ENCODE measurements at places on chromosomes 16 and 17. TPM values are rescaled to one million over a fixed set of nuclear protein-coding genes. Genes with fewer than 3 reads are reported as not detected.

The PRAC2 gene
- not detected for total RNA-seq

The RNF213 gene
- total RNA-seq: 57.0 TPM

The AANAT gene
- not detected for total RNA-seq

The PERCC1 gene
- 0.83 TPM for total RNA-seq

The IL34 gene
- total RNA-seq: not detected

The DNAJA2 gene
- total RNA-seq: 73.5 TPM

The CCL1 gene
- not detected for total RNA-seq

The C1QTNF8 gene
- total RNA-seq: not detected

The ZNF594 gene
- total RNA-seq: 8.9 TPM

The RPGRIP1L gene
- total RNA-seq: 21.4 TPM

The CTRB2 gene
- total RNA-seq: not detected

The TBC1D16 gene
- total RNA-seq: 71.9 TPM

The OR3A2 gene
- total RNA-seq: not detected

GRCh38 chr16:54509456-54509855, 222.9 kb upstream of the IRX3 start:
- no peak for DNase-seq

DNA sequence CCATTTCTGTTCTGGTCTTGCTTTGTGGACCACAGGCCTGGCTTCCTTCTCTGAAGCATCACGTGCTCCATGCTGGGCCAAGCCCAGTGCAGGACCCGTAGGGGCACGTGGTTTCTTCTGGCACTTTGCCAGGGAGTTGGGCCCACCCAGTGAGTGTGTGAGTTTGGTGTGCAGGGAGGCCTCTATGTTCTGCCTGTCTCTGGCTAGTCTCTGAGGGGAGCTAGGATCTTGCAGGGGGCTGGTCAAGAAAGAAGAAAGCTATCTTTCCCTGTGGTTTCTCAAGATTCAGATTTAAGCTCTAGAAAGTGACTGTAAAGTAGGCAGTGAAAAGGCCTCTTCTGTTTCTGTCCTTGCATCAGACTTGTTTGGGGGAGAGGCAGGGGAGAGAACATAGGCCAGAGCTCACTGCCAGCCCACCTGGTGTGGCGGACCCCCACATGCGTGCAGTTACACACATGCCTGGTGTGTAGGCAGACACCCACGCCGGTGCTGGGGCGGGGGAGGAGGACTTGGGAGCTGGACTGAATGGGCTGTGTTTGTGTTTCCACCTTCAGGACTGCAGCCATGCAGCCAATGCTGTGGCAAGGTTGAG, 11.8 kb downstream of the LASP1 start:
- DNase-seq: peak; percentile 85

GRCh38 chr17:59807892-59808509, 84.7 kb downstream of the TUBD1 start:
- no peak for DNase-seq

- no peak for DNase-seq
Measured at GRCh38 chr16:819336-820043, 19.0 kb upstream of the GNG13 start.

DNA sequence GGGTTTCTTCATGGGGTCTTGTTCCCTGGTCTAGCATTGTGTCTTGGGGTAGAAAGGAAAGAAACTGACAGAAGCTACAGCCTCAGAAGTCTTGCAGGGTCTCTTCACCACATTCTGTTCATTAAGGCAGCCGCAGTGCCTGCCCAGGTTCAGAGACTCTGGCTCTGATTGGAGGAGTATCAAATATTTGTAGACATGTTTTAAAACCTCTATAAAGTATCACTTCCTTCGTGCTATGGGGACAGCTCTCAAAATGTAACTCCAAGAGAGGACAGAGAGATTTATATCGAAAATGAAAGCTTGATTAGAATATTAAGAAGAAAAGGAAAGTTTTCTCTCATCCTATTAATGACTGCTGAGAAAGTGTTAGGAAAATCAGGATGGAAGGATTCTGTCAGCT, 107.0 kb upstream of the CACNG3 start:
- no peak for DNase-seq

DNA sequence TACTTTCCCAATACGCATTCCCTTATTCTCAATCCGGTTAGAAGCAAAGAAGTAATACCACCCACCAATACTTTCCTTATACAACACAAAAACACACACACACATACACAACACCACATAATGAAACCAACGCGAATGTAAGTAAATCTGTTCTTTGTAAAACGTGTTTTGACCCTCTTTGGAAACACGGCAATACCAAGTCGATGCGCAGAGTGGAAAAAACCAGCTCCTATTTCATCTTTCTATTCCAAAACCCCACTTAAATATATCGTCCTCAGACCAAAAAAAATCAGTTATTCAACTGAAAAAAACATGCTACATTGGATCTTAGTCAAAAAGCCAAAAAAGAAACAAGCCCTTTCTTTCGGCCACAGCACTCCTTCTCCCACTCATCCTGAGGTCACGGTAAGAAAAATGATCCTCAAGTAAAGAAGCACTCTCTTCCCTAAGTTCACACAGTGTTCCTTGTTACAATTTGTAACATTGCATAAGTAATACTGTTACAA, 31.0 kb upstream of the ARL4D start:
- DNase-seq: no peak

GRCh38 chr17:71423871-71424546, 696.8 kb upstream of the SOX9 start:
- no peak for DNase-seq

- DNase-seq: no peak
Measured at GRCh38 chr17:17728550-17729251, 47.4 kb downstream of the RAI1 start.

- DNase-seq: no peak
Measured at GRCh38 chr17:67555855-67556254, 161.9 kb upstream of the NOL11 start.

GRCh38 chr16:2779151-2779920, 2.3 kb upstream of the ELOB start:
- DNase-seq: no peak

DNA sequence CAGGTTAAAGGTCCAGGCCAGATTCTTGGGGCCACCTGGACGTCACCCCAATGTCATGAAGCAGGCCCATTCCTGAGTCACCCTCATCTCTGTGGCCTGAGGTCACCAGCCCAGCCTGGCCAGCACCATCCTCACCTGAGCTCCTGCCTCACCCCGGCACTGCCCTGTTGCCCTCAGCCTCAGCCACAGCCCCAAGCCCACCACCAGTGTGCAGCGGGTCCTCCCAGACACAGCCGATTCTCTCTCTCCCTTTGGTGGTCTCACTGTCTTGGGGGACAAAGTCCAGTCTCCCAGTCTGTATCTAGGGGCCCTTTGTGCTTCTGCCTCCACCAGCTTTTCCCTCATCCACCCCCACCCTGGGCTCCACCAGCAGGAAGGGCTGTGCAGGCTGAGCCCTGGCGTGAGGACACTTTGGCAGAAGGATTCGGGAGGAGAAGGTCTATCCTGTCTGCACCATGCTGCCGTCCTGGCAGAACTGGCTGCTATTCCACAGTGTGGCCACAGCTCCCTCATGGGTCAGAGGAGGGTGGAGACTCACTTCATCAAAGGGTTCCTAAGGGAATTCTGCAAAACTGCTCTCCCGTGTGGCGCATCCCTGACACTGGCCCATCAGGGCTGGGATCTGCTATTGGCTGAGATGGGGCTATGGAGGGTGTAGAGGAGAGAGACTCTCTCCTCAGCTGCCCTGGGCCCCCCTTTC, 64.3 kb downstream of the PRMT7 start:
- DNase-seq: no peak

DNA sequence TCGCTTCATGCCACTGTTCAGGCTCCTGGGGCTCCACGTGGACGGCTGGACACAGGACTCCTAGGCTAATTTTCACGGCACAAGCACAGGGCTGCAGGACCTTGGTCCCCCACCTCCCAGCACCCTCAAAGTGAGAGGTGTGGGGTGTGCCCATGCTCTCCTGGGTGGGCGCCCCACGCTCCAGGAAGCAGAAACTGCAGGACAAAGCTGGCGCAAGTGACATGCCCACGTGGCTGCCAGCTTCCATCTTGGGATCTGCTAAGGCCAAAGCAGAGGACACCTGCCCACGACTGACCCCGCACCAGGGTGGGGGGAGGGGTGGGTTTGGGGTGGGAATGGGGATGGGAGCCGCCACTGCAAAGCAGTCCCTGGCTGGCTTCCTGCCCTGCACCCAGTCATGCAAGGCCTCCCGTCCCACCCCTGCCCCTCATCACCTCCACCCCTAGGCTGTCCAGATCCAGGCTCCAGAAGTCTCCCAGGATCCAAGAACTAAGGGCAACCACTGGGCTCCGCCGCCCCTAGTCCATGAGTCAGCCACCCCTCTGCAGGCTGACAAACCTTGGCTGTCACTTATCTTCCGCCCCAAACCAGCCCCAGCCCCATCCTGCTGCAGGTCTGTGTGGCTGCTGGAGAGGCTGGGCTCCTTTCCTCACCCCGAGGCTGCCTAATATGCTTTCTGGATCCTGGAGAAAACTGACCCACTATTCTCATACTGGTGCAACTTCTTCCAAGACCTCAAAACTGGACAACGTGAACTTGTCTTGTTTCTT, 11.1 kb downstream of the USP6 start:
- DNase-seq: peak; percentile 49

- DNase-seq: no peak
Measured at GRCh38 chr16:66740533-66740932, 10.9 kb downstream of the DYNC1LI2 start.

DNA sequence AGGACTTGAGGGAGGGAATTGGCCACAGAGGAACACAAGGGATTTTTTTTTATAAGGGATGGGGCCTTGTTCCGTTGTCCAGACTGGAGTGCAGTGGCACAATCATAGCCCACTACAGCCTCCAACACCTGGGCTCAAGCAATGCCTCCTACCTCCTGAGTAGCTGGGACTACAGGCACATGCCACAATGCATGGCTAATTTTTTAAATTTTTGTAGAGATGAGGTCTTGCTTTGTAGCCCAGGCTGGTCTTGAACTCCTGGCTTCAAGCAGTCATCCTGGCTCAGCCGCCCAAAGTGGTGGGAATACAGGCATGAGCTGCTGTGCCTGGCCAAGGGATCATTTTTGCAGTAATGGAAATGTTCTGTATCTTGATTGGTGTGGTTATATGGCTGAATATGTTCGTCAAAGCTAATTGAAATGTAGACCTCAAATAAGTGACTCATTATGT, 56.9 kb downstream of the VMP1 start:
- DNase-seq: no peak

DNA sequence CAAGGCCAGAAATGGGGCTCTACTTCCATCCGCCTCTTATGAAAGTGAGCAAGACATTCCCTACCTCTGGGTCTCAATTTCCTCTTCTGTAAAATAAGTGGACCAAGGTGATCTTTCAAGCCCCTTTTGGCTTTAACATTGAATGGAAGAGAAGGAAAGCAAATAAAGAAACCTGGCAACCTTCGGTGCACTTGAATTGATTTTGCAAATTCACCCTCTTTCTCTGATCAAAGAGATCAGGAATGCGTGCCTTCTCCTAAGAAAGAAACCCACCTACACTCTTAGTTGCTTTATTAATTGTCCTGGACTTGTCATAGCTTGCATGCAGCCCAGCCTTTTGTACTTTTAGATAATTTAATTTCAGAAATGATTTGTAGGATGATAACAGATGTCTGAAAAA, 3.0 kb downstream of the MSI2 start:
- no peak for DNase-seq

DNA sequence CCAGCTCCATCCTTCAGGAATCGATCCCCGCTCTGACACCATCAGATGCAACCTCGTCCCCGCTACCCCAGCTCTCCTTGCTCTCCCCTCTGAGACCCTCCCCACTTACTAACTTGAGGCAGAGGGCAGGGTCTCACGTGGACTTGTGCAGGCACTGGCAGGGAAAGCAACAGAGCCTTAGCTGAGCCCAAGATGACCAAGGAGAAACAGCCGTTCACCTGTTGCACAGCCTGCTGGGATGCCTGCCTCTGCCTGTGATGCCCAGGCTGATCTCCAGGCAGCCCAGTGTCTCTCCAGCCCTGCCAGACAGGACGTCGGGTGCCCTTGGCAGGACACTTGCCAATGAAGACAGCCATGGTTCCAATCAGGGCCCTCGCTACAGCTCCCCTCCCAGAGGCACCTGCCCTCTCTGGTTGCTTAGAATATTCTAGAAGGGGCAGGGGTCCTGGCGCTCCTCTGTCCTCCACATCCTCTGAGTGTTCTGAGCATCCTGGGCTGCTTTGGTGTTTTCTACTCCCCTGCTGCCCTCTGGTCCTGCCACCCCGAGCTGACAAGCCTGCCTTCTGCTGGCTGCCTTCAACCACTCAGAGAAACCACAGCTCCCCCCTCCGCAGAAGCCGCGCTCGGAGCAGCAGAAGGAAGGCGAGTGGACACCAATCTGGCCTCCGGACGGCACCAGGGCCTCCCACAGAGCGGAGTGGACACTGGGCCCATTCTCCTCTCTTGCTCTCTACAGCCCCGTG, 6.7 kb downstream of the CEP295NL start:
- no peak for DNase-seq

DNA sequence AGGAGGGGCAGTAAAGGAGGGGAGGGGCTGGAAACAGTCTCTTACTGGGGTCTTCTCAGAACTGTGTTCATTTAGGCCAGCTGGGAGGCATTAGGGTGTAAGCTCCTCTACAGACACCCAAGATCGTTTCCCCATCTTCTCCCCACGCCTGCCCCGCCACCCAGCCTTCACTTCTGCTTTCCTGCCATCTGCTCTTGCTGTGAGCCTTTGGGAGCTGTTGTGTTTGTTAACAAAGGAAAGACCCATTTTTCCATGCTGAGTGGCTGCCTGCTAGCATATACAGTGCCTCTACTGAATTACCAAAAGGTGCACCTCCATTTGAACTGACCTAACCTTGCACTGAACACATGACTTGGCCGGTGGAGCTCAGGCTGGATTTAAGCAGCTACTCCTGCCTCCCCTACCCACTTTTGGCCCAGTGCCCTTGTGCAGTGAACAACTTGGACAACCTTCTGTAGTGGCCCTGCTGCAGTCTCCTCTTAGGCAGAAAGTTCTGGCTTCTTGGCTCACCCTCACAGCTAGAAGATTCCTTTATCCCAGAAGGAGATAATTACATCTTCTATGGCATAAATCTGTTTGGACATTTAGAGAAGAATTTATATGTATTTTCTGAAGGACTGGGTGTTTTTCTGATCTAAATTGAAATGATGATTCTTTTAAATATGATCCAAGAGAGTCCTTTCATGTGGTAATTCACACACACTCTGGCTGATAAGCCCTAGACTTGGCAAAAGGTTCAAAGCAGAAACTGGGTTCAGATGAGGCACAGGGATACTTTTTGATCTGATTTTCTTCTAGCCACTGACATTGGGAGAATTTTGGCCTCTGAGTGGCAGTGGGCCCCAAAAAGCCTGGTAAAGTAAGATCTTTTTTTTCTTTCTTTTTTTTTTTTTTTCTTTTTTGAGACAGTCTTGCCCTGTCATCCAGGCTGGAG, 81.9 kb upstream of the HNF1B start:
- no peak for DNase-seq

DNA sequence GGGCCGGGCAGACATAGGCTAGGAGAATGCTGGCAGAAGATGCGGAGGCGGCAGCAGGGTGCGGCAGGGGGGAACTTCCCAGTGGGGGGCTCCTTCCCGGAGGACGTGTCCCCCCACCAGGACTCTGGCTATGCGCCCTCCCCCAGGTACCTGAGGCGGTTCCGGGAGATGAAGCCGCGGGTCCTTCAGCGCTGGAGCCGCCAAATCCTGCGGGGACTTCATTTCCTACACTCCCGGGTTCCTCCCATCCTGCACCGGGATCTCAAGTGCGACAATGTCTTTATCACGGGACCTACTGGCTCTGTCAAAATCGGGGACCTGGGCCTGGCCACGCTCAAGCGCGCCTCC, 3.4 kb downstream of the WNK4 start:
- no peak for DNase-seq

Measured in type B pancreatic cell (in vitro differentiated cells).